ENCODE measurements at places on chromosomes 16 and 17.

- DNase-seq, result no peak
Observed at GRCh38 chr16:84953190-84953746, 58.1 kb downstream of the ZDHHC7 start.

- DNase-seq, result no peak
Observed at GRCh38 chr16:74991593-74992403, 6.9 kb upstream of the WDR59 start.

DNA sequence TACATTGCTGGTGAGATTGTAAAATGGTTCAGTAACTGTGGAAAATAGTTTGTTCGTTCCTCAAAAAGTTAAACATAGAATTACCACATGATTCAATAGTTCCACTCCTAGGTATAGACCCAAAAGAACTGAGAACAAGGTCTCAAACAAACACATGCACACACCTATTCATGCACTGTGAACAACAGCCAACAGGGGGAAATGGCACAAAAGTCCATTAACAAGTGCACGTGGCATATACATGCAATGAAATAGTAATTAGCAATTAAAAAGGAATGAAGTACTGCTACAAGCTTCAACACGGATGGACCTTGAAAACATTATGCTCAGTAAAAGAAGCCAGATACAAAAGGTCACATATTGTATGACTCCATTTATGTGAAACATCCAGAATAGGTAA lies 23.8 kb downstream of the SDK2 start:
- DNase-seq, result no peak

- no peak for DNase-seq
Observed at GRCh38 chr16:71383054-71383773, 24.7 kb downstream of the CALB2 start.

- peak; percentile 80 for DNase-seq
Observed at GRCh38 chr17:48593840-48594537, 410 bp upstream of the HOXB5 start.

Measured in stimulated activated CD8-positive, alpha-beta memory T cell treated with anti-CD3 and anti-CD28 coated beads, Interleukin-2, amount 100 ng/mL, for 48 hours (primary cell).